Stimulated activated CD4-positive, alpha-beta T cell treated with anti-CD3 and anti-CD28 coated beads, Interleukin-4, amount 100 ng/mL, for 4 hours (primary cell): ENCODE measurements at places on chromosomes 4 and X.

DNA sequence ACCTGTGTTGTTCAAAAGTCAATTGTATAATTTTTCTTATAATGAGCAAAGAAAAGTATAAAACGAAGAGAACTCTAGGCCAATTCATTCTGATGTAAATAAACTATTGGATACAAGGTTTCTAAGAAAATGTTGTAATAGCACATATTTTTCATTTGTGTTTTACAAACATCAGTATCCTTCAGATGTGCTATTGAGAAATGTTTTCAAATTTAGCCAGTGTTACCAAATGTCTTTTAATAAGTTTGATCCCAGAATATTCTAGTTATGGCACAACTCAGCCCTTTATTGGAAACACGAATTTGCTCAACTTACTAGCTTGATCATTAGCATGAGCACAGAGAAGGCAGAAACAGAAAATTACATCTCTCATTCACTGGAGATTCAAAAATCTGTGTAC is 319.3 kb downstream of the IL15 start:
- DNase-seq: no peak

DNA sequence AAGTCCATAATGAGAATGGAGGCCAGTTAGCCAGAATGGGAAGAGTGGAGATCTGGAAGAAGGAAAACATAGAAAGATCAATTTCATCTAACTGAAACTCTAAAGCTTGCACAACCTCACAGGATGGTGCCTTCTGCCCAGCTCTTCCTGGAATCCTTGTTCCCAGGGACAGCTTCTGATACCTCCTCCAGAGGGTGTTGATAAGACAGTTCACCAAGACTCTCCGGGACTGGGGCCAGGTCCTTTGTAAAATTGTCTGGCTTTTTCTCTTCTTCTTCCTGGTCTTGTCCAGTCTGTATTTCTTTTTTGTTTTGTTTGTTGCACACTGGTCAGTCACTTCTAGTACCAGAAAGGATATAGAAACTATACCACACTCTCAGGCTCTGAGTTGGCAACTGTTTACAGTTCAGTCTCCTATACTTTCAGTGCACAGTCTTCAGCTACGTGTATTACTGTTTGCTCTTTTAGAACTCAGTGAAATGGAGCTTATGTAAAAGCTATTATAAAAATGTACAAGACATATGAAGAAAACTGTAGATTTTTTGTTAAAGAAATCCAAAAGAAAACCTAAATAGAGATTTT is 142.8 kb upstream of the RPL34 start:
- no peak for DNase-seq

GRCh38 chrX:153880440-153880815 is 5.5 kb downstream of the L1CAM start:
- no peak for DNase-seq

DNA sequence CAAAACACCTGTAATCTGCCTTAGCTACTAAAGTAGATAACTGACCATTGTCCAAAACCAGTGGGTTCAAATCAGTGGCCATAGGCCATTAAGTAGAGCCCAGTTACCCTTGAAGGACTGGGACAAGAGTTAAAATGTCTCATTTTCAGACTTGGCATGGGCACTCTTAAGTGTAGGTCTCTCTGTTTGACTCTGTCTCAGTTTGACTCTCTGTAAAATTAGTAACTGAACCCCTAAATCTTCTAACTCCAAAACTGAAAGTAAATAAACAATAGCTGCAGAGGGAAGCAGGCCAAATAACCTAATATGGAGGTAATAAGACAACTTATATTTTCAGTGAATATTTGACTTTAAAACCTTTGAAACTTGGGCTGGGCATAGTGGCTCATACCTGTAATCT is 89.1 kb downstream of the SLC16A2 start:
- DNase-seq: no peak

DNA sequence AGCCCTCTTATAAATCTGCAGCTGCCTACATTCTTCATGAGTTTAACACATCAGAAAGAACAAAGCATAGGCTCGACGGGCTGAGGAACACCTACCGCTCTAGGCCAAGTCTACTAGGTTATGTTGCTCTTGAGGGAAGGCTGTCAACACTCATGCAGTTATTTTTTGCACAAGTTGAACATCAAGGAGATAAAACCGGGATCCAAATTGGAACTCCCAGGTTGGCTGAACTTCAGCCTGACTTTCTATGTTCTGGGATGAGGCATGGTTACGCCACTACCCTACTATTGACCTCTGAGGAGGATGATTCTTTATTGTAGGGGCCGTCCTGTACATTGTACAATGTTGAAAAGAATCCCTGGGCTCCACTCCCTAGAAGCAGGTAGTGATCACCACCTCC is 37.3 kb upstream of the ARSH start:
- no peak for DNase-seq

DNA sequence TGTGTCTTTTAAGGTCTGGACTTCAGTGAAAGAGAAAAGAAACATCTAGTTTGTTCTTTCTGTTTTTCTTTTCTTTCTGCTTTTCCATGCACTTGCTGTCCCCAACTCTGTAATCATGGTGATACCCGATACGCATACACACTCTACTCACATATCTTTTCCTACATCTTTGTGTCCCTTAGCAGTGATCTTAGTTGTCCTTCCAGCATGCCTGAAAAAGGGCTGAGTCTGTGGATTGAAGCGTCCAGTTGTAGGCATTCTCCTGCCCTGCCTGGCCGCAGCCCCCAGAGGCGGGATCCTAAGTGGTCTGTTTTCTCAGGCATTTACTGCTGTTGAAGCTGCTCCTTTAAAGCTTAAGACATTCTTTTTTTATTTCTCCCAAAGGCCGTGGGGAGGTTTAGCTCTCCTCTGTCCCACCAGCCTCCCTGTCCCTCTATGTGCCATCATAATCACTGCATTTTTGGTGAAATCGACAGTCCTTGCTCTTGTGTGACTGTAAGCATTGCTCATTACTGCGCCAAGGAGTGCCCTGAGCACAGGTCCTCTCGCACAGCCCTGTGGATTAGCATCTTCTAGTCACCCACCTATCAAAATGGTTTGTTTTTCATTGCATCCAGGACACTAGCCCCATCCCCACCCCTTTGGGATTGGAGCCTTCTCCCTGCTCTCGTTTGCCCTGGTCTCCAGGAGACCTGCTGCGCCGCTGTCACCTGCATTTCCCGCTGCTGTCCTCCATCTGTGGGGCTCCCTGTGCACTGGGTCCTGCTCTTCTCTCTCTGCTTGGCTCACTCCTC is 4.4 kb downstream of the RGS12 start:
- no peak for DNase-seq

GRCh38 chr4:15089979-15090378 is 87.7 kb downstream of the CPEB2 start:
- DNase-seq: no peak

DNA sequence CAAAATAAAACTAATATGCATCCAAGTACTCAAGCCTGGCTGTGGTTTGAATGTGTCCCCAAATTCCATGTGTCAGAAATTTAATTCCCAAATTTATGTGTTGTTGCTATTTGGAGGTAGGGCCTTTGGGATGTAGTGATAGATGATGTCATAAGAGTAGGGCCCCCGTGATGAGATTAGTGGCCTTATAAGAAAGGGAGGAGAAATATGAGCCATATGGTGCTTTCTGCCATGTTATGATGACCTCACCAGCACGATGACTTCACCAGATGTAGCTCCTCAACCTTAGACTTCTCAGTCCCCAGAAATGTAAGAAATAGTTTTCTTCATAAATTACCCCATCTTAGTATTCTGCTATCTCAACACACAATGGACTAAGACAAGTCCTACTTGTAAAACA is 2264.0 kb downstream of the ARAP2 start:
- no peak for DNase-seq

- DNase-seq: no peak
Measured at GRCh38 chr4:72366601-72367000, 202.4 kb downstream of the ADAMTS3 start.

GRCh38 chr4:99875071-99875470 is 19.2 kb downstream of the LAMTOR3 start:
- no peak for DNase-seq

DNA sequence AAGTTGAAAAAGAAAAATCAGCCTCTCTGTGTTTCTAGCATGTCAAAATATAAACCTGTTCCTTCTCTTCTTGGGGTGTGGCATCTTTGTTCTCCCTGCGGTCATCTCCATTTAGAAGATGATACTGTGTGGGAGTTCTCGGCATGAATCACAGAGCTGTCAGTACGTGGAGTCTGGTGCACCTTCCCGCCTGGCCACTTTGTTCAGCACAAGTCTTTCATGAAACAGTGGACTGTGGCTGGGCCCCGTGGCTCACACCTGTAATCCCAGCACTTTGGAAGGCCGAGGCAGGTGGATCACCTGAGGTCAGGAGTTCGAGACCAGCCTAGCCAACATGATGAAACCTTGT is 166.5 kb downstream of the MAML3 start:
- DNase-seq: no peak

- no peak for DNase-seq
Measured at GRCh38 chr4:156523492-156523891, 448.1 kb downstream of the PDGFC start.
